ENCODE measurements at places on chromosomes 7 and 10.

- no peak overlapping the region for H3K4me3 ChIP-seq
- no peaks in the 10 kb centered on the region for H3K27me3 ChIP-seq
- DNase-seq, result no peak
- H3K4me1 ChIP-seq, result no peaks in the 10 kb centered on the region
- no peak overlapping the region for H3K27ac ChIP-seq
- no peaks in the 10 kb centered on the region for H3K36me3 ChIP-seq
Measured at GRCh38 chr7:148761499-148762278, 63.0 kb downstream of the CUL1 start.

DNA sequence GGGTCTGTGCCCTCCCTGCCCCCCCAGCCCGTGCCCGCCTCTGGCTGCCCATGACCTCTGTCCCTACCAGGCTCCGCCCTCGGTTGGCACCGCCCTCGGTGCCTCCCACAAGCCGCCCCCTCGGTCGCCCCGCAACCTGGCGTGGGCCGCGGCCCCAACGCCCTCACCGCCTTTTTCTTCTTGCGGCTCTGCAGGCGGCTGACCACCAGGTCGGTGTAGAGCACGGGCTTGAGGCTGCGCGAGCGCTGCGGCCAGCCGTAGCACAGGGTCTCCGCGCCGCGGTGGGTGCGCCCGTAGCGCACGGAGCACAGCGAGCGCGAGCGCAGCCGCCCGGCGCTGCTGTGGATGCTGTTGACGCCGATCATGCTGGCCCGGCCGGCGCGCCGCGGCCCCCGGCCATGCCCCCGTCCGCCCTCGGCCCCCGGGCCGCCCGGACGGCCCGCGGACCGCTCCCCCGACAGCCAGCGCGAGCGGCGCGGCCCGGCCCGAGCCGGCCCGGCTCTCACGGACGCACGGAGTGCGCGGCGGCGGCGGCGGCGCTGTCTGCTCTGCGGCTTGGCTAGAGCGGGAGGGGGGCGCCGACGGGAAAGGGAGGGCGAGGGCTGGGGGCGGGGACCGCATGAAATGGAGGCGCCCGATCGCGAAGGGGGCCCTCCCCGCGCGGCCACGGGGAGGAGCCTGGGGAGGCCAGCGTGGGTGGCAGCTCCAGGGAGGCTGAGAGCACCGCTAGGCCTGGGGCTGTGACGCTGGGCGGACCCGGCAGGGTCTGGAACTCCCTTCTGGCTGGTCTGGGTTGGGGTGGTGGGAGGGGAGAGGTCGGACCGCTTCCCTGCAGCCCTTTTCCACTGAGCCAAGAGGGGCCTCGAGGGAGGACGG is 9.6 kb downstream of the PSD start:
- H3K4me1 ChIP-seq, result peaks cover 27% of the 10 kb centered on the region
- peaks cover 6% of the 10 kb centered on the region for H3K27me3 ChIP-seq
- peak overlapping the region; percentile 40 for H3K4me3 ChIP-seq
- no peaks in the 10 kb centered on the region for H3K36me3 ChIP-seq

DNA sequence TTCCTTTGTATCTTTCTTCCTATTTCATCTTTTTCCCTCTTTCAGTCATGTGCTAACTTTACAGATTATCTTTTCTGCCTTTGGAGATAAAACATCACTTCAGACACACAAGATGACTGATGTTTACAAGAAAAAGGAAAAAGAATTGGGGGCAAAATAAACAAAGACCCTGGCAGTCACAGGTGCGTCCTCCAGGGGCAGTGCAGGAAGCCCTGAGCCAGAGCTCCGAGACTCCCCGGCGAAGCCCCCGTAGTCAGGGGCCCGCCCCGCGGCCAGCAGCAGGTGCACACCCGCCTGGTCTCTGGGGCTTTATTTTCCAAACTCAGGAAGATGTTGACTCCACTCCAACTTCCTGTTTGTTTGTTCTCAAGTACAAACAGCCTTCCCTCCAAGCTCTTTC is 10.2 kb downstream of the STK32C start:
- no peaks in the 10 kb centered on the region for H3K27me3 ChIP-seq
- H3K27ac ChIP-seq, result no peak overlapping the region
- H3K4me3 ChIP-seq, result no peak overlapping the region
- DNase-seq, result no peak
- no peaks in the 10 kb centered on the region for H3K36me3 ChIP-seq

DNA sequence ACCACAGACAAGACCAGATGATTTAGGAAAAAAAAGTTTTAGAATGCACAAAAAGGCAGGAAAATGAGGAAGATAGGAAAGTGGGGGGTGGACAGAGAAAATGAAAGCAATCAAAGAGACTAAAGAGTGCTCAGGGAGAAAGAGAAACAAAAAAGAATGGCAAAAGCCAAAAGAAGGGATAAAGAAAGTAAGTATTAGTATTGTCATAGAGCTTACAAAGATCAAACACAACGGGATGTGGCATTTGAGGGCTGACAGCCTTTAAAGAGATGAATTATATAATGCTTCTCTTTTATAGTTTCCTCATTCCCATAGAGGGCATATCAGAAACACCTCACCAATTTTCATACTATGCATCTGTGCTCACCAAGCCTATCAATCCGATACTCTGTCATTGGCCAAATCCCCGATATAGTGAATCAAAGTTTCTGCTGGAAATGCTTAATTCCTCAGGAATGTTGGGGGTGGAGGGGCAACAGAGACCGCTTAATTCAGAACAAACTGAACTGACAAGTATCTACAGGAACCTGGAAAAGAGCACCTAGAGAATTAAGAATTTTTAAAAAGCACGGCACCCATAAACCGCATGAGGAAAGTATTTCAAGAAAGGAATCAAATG is 2.7 kb downstream of the COG5 start:
- H3K4me3 ChIP-seq, result no peak overlapping the region
- DNase-seq, result no peak
- peaks cover 57% of the 10 kb centered on the region for H3K4me1 ChIP-seq
- H3K27me3 ChIP-seq, result no peaks in the 10 kb centered on the region
- H3K27ac ChIP-seq, result no peak overlapping the region
- no peaks in the 10 kb centered on the region for H3K36me3 ChIP-seq

DNA sequence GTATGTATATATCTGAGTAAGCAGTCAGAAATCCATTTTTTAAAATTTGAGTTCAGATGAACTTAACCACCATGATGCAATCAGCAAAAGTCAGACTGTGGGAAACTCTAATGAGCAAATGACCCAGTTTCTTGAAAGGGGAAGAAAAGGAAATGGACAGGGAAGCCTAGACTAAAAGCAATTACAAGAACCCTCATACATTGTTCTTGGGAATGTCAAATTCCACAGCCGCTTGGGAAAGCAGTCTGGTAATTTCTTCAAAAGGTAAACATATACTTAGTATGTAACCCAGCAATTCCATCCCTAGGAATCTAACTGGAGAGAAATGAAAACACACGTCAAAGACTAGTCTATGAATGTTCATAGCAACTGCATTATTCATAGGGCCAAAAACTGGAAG is 16.4 kb upstream of the FOXK1 start:
- no peaks in the 10 kb centered on the region for H3K36me3 ChIP-seq
- no peak for DNase-seq
- peaks cover 7% of the 10 kb centered on the region for H3K4me1 ChIP-seq
- H3K27me3 ChIP-seq, result no peaks in the 10 kb centered on the region

- no peaks in the 10 kb centered on the region for H3K4me1 ChIP-seq
- no peak overlapping the region for H3K4me3 ChIP-seq
- no peaks in the 10 kb centered on the region for H3K36me3 ChIP-seq
- no peaks in the 10 kb centered on the region for H3K27me3 ChIP-seq
Measured at GRCh38 chr7:23405240-23405618, 65.1 kb downstream of the IGF2BP3 start.

DNA sequence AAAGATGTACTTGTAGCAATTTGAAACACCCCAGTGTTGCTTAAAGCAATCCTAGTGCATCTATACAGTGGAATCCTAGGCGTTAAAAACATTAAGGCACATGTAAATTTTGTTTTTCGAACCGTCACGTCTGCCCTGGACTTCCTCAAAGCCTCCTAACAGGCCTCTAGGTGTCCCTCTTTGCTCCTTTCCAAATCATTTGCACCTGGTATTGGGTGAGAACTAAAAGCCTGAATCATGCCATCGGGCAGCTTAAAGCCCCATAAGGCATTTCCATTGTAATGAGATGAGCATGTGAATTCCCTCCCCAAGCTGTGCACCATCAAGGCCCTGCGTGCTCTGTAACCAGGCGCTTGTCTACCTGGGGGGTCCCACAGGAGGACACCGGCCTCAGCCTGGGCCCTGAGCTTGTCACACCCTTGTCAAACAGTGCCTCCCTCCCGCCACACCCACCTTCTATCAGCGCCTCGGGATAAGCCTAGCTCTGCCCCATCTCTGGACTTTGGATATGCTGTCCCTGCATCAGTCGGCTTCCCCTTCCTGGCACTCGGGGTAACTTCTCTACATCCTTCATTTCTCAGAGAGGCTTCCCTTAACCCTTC is 89.2 kb downstream of the WDR11 start:
- no peak for DNase-seq
- no peaks in the 10 kb centered on the region for H3K36me3 ChIP-seq
- H3K4me3 ChIP-seq, result no peak overlapping the region
- H3K27ac ChIP-seq, result no peak overlapping the region
